Stimulated activated CD4-positive, alpha-beta T cell treated with anti-CD3 and anti-CD28 coated beads, Interleukin-1b, Interleukin-23, amount 100 ng/mL, for 48 hours (primary cell): ENCODE measurements at places on chromosomes 13 and 19.
A peak's percentile ranks its signal among the peaks of the same experiment; 100 is the strongest.

- DNase-seq: peak; percentile 22
Observed at GRCh38 chr19:6062274-6062673, 48.0 kb downstream of the RFX2 start.

GRCh38 chr19:4709440-4710280, 14.0 kb downstream of the DPP9 start:
- DNase-seq: no peak

GRCh38 chr19:33398361-33399060, 25.0 kb downstream of the CEBPG start:
- DNase-seq: no peak

- DNase-seq: peak; percentile 79
Observed at GRCh38 chr19:2171349-2172145, 7.8 kb downstream of the DOT1L start.

DNA sequence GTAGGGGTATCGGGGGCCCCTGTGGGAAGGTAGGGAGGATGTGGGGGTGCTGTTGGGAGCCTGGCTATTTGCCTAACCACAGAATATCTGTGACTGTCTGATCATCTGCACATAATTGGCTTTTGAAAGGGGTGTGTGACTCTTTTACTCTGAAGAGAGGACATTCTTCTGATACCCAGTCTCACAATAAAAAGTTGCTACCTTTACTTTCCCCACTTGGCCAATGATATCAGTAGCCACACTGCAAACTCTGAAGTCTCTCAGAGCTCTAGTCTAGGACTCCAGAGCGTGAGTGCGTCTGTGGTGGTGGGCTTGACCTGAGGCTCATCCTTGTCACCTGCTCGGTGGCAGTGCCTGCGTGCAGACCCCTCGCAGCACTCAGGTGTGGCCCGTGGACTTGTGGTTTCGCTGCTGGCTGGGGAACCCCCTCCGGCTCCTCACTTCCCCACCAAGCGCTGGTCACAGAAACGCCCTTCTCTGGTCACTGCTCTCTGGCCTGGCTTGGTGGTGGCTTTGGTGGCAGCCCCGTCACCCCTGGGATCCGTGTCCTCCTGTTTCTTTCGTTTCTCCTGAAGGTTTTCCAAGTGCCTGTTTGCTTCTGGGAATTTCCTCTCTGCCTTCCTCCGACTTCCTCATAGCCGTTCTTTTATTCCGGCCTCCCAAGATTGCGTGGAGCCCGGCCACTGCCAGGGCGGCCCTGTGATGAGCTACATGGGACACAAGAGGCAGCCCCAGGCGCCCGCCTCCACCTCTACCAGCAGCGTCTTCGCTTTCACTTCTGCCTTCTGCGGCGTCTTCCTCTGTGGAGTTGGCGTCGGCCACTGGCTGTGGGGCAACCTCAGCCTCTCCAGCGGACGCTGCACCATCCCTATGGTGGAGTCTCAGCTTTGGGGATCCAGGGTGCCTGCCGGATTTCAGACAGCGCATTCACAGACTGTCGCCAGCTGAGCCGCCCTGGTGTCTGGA, 78.0 kb downstream of the ATP11A start:
- DNase-seq: no peak

- DNase-seq: no peak
Observed at GRCh38 chr13:22455036-22455435, 725.7 kb upstream of the SGCG start.

- DNase-seq: no peak
Observed at GRCh38 chr13:104823071-104823470, 1712.4 kb downstream of the EFNB2 start.
